ENCODE measurements at places on chromosomes 5 and 9. TPM values are rescaled to one million over a fixed set of nuclear protein-coding genes. Genes with fewer than 3 reads are reported as not detected.

The SNX30 gene
- total RNA-seq: 24.8 TPM

The CARD9 gene
- 1.3 TPM for total RNA-seq

The CEP72 gene
- 3.6 TPM for total RNA-seq

The DBN1 gene
- total RNA-seq: 183 TPM

The ASPN gene
- total RNA-seq: 15.2 TPM

The CSF2 gene
- not detected for total RNA-seq
